ENCODE measurements at places on chromosomes 3 and 15.

- no peak for DNase-seq
Observed at GRCh38 chr3:40215015-40215414, 94.5 kb upstream of the EIF1B start.

DNA sequence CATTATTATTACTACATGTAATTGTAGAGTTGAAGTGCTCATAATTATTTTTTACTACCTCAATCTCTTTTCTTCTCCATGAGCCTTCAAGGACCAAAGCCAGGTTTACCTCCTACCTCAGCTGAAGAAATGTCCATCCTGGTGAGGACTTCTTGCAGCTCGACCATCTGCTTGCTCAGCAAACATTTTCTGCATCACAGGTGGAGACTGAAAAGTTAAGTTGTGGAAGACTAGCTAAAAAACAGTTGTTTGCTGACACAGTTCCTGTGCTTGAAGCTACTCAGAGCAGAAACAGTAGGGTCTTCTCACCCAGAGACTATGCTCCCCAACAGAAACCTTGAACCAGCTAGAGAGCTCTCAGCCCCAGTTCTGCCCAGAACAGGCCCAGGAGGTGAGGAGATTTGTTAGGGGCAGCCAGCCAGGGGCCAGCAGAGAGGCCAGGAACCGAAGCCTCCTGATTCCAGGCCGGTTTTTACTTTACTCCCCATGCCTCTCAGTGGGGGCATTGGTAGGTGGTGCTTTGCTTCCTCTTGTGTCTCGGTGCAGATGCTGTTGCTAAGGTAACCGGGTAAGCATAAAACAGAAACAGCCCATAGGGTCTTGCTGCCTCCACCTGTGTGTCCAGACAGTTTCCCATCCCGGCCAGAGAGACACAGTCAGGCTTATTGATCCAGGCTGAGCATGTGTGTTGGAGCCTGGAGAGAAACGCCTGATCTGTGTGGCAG, 54.9 kb downstream of the CCNL1 start:
- DNase-seq = no peak

- DNase-seq = no peak
Observed at GRCh38 chr15:28273468-28273867, 48.5 kb downstream of the HERC2 start.

DNA sequence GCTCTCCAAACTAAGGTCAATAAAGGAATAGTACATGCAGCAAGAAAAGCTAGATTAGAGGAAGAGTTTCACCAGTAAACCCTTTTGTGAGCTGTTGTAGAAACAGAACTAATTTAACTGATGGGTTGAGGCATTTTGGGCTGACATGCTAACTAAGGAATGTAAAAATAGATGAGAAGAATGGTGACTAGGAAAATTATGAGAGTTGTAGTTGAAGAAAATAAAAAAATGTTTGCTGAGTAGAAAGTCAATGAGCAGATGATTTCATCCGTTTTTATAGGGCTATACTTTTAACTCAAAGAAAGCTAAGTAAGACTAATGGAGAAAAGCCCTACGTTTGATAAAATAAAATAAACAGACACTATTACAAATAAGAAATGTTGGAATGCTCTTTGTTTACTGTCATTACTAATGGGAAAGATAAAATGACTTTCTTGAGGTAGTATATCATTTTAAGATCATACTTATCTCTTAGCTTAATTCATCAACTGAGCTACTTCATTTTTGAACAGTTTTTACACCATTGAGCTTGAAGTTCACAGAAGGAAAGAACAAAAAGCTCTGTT, 209.4 kb upstream of the DPH6 start:
- no peak for DNase-seq

DNA sequence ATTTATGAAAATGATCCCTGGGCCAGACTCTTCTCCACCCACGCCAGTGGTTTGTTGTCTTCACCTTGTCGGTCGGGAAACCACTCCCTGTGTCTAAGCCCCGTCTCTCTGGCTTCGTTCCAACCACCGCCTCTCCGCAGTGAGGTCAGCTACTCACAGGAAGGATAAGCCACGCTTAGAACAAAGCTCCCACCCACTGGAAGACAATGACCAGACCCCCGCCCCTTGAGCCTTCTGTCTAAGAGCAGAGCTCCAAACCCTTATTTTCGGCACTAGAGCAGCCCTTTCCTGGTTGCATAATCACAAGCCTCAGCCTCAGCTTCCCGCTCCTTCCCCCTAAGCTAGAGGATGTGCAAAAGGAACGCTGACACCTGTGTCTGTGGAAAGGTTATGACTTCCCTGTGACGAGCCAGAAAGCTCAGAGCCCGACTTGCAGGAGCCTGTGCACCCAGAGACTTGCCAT, 114.9 kb upstream of the MEF2A start:
- no peak for DNase-seq

DNA sequence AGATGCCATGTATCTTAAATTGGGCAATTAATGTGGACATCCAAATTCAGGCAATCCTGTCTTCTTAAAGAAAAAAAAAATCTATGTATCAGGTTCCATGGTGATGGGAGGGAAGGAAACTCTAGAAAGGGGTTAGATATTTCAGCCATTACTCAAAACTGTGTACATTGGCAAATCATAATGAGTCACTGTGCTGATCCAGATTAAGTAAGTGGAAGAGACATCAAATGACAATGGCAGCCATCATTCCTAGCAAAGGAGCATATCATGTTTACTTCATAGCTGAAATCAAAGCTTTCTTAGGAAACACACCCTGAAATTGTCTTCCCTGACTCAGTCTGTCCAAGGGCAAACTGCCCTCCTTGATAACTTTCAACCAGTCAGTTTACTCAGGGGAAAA, 713.3 kb upstream of the GBE1 start:
- no peak for DNase-seq

- no peak for DNase-seq
Observed at GRCh38 chr3:142259359-142259758, 34.0 kb upstream of the GK5 start.

DNA sequence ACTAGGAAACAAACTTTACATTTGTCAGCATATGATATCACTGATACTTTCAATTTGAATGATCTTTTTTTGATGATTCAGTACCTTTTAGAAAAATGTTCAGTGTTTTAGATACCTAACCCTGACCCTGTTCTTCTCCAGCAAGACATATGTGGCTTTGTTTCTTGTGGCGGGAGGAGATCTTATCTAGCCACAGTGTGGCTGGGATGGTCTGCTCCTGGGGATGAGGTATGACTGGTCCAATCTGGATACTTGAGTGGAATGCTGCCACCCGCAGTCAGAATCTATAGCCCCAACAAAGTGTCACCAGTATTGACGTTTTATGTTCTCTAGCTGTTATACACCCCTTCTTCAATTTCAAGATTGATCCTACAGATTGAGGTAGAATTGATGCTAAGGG, 439.0 kb upstream of the GOLIM4 start:
- DNase-seq = no peak

DNA sequence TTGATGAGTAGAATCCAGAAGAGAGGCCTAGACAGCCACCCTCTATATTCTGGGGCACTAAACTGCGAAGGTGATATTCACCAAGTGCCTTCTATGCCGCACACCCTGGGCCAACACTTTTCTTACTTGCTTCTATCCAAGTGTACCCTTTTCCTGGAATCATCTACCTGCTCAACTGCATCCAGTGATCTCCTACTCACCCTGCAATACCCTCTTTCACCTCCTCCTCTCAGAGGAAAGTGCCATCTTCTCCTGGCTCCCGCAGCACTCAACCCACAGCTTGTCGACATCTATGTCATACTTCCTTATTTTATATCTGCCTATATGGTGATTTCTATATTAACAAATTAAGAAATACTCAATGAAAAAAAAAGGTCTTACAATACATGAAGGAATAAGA, 28.6 kb upstream of the LMCD1 start:
- DNase-seq = no peak

DNA sequence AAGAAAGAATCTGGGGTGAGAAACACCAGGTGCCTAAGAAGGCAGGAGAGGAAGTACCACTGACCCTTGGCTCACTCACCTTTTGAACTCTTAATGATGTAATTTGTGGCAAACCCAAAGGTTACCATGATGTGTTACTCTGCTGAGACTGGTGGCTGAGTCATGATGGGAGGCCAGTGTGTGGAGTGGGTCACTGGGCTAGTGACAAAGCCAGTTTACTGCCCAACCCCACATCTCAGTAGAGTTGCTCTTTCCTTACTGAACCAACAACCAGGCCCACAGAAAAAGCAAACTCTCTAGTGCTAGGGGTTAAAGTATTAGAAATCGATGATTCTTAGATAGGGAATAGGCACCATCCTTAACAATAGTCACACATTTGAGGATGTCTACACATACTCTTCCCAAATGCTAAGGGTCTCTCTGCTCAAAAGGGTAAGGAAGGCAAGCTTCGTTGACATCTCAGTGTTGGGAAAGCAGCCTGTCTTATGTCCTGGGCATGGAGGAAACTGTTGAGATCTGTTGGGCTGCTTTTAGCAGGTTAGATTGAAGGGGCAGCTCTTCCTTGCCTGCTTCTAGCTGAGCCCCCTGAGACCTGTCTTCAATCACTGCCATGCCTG, 3.1 kb downstream of the RBP2 start:
- DNase-seq = no peak

DNA sequence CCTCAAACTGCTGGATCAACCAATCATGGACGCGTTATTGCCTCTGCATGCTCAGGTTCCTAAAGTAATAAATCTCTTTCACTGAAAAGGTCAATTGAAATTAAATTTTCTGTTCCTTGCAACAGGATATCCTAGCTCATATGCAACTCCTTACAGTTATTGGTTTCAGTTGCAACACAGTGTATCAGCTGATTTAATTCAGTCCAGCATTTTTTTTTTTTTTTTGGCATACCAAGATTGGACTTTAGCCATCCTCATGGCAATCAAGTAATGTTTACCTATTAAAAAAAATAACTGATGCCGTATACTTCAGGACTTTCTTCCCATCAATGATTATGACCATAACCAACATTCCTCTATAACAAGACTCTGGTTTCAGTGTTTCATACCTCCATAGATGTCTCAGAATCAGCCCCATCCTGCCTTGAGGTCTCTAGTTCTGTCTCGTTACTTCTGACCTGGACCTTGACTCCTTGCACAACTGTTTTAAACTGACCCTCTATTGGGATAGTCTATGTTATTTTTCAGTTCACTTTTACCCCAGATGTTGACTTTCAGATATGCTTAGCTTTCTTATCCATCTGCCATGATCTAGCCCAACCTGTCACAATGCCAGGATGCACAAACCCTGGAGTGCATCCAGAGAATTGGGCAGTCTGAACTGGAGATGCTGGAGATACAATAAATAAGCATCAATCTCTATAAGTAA, 265.0 kb upstream of the GADL1 start:
- DNase-seq = no peak

DNA sequence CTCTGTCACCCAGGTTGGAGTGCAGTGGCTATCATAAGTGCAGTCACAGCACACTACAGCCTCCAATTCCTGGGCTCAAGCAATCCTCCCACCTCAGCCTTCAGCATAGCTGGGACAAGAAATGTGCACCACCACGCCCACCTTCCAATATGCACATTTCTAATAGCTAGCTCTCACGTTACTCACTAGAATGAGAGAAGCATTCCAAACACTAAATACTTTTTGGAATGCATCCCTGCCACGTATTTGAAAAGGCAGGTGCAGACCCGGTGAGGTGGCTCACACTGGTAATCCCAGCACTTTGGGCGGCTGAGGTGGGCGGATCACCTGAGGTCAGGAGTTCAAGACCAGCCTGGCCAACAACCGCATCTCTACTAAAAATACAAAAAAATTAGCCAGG, 7.6 kb upstream of the TCF12 start:
- no peak for DNase-seq

DNA sequence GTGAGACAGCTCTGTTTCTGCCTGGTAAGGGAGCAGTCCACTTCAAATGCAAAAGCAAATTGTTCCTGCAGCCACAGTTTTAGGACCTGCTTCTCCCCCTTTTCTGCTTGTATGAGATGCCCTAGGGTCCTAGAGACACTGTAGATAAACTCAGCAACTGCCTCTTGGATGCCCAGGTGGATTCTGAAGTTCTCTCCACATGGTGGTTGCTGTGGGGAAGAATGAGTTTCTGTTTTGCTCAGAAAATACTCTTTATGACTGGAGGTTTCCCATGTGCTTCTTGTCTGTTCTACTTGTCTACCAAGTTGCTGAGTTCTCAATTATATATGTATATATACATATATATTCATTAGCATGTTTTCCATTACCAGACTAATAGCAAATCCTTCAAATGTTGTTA, 5.6 kb upstream of the ZNF80 start:
- no peak for DNase-seq

GRCh38 chr3:55405436-55405835, 81.7 kb downstream of the WNT5A start:
- DNase-seq = no peak

GRCh38 chr3:193716150-193716549, 123.1 kb downstream of the OPA1 start:
- DNase-seq = no peak

DNA sequence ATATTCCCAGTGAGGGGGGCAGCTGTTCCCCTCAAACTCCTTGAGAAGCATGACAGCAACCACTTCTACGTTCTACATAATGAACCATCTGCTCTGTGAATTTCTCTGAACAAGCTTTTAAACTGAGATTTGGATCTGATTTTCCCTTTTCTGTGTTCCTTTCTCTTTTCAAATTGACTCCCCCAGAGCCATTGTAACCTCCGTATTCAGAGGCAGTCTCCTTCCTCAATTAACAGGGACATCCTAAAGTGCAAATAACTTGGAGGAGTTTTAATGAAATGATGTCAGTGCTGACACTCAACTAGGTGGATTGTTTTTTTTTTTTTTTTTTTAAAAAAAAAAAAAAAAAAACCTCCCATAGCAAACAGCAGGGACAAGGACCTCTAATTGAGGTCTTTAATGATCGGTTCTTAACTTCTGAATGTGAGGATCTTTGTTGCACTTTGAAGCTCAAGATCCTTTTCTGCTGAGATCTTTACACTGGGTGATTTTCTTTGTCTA, 48.8 kb downstream of the ADAMTS9 start:
- DNase-seq = no peak

DNA sequence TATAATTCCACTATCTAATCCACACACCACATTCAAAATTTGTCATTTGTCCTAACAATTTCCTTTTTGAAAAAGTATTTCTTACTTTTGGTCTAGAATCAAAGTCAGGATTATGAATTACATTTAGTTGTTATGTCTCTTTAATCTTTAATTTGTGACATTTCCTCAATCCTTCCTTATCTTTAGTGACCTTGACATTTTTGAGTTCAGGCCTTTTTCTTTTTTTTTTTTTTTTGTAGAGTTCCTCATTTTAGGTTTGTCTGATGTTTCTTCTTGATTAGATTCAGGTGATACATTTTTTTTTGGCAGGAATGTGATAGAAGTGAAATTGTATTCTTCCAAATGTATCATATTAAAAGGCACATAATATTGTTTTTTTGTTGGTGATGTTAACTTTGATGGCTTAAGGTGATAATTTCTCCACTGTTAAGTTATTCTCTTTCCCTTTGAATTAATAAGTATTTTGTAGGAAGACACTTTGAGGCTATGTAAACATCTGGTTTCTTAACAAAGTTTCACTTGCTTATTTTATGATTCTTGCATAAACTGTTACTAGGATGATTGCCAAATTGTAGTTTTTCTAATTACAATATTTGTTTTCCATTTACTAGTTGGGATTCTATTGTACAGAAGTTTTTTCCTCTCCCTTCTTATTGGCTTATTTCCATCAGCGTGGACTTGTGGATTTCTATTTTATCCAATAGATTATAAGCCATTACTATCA, 16.3 kb downstream of the SLC35G2 start:
- no peak for DNase-seq

Data from NCI-H187 treated with DMSO at 0.1 percent for 48 hours (cell line).